A549 treated with GW870086 at 1 μM for 4 hours (cell line): ENCODE measurements at places on chromosomes 11 and 22. TPM values are rescaled to one million over a fixed set of nuclear protein-coding genes. Genes with fewer than 3 reads are reported as not detected.

Gene TNNT3
- 0.13 to 0.16 TPM (median 0.14 TPM) in 3 of 5 replicates, not detected in the others for total RNA-seq

Gene OR51E2
- total RNA-seq, result not detected in 5 replicates

Gene RIMBP3B
- 0.24 to 0.63 TPM (median 0.32 TPM) in 5 replicates for total RNA-seq

Gene PIWIL4
- 0.13 to 0.39 TPM (median 0.19 TPM) in 5 replicates for total RNA-seq

Gene C11orf91
- 0.58 to 2.2 TPM (median 1.4 TPM) in 5 replicates for total RNA-seq

Gene TPBGL
- total RNA-seq, result 0.06 to 0.27 TPM (median 0.16 TPM) in 4 of 5 replicates, not detected in the other

Gene RASL10A
- total RNA-seq, result 0.36 to 0.62 TPM (median 0.52 TPM) in 3 of 5 replicates, not detected in the others

Gene PLA2G3
- not detected in 5 replicates for total RNA-seq

Gene LRRC4C
- total RNA-seq, result not detected in 5 replicates

Gene FXYD6
- 0.16 to 0.36 TPM (median 0.30 TPM) in 4 of 5 replicates, not detected in the other for total RNA-seq
